BJ (cell line): ENCODE measurements at places on chromosomes 4 and X. TPM values are rescaled to one million over a fixed set of nuclear protein-coding genes. Genes with fewer than 3 reads are reported as not detected.

The FAM114A1 gene
- 184 and 222 TPM in 2 replicates for polyA plus RNA-seq

DNA sequence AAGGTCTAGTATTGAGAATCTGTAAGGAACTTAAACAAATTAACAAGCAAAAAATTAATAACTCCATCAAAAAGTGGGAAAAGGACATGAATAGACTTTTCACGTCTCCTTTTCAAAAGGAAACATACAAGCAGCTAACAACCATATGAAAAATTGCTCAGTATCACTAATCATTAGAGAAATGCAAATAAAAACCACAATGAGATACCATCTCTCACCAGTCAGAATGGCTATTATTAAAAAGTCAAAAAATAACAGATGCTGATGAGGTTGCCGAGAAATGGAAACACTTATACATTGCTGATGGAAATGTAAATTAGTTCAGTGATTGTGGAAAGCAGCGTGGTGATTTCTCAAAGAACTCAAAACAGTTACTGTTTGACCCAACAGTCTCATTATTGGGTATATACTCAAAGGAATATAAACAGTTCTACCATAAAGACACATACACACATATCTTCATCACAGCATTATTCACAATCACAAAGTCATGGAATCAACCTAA, 410.4 kb upstream of the SMIM31 start:
- no peak for DNase-seq

The DLG3 gene
- 9.8 and 14.3 TPM in 2 replicates for polyA plus RNA-seq

GRCh38 chr4:657834-658667, 16.0 kb downstream of the ATP5ME start:
- no peak for DNase-seq

DNA sequence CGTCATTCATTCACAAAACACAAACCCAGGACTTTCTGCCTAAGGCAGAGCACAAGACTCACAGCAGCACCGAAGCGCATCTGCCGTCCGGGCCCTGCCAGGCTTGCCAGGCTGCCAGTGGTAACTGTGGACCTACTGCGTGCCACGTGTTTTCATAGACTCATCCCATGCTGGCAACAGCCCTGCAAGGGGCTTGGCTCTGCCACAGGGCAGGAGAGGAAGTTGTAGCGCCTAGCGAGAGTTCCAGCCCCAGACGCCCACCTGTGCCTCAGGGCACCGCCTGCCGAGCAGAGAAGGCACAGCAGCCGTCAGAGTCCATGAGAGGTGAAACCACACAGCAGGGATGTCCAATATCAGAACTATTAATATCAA, 18.9 kb upstream of the MRFAP1 start:
- DNase-seq: no peak

The TMSB15B gene
- 4.7 and 6.6 TPM in 2 replicates for polyA plus RNA-seq

DNA sequence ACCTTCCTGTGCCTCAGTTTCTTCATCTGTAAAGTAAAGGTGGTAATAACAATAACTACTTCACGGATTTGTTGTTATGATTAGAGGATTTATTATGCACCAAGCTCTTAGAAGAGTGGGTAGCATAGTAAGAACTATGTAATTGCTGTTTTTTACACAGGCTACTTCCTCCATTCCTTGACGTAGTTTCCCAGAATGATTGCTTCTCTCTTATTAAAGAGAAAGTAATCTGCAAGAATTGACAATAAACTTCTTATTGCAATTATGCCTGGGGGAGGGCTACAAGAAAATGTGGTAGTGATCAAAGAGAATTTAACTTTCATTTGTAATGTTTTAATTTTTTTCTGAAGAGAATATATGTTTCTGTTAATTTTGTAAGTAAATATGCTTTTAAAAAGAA, 238.7 kb downstream of the GASK1B start:
- DNase-seq: no peak

The CAPN6 gene
- 0.01 TPM in 1 of 2 replicates, not detected in the other for polyA plus RNA-seq

GRCh38 chr4:84263415-84263814, 235.7 kb downstream of the NKX6-1 start:
- DNase-seq: no peak

GRCh38 chr4:98564852-98565251, 93.6 kb downstream of the TSPAN5 start:
- DNase-seq: no peak

The GAGE12F gene
- not detected in 2 replicates for polyA plus RNA-seq

DNA sequence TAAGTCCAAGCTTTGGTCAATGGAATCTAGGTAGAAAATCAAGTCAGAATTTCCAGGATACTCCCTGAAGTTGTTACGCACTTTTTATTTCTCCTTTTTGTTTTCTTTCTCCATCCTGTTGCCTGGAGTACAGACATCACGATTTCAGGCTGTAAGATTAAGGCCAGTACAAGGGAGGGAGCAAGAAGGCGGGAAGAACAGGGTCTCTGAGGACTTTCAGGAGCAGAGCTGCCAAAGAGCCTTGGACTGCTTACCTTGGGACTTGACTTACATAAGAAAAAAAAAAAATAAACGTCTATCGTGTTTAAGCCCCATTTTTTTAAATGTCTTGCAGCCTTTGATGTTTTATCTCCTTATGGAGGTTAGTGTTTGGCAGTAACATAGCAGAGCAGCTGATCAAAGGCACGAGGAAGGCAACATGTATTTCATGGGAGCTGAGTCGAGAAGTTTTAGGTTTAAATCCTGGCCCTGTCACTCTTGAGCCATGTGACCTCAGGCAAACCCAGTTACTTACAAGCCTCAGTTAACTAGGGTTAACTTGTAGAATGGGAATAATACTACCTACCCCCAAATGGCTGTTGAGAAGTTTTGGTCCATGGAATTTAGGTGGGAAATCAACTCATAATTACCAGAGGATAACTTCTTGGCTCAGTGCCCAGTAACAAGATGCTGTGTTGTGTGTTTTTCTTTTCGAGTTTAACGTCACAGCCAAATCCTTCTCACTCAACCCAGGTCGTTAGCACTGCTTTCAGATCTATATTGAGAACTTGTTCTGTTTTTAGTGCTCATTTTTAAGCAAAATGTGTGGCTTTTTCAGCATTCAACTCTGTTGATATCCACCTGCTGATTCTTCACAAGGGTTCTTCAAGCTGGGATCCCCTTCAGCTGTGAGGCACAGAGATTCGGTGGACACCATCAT, 106.8 kb downstream of the CLNK start:
- no peak for DNase-seq

- peak; percentile 46 for DNase-seq
Measured at GRCh38 chr4:53935780-53936179, 128.6 kb downstream of the CHIC2 start.

The MSX1 gene
- polyA plus RNA-seq: 4.4 and 6.9 TPM in 2 replicates

DNA sequence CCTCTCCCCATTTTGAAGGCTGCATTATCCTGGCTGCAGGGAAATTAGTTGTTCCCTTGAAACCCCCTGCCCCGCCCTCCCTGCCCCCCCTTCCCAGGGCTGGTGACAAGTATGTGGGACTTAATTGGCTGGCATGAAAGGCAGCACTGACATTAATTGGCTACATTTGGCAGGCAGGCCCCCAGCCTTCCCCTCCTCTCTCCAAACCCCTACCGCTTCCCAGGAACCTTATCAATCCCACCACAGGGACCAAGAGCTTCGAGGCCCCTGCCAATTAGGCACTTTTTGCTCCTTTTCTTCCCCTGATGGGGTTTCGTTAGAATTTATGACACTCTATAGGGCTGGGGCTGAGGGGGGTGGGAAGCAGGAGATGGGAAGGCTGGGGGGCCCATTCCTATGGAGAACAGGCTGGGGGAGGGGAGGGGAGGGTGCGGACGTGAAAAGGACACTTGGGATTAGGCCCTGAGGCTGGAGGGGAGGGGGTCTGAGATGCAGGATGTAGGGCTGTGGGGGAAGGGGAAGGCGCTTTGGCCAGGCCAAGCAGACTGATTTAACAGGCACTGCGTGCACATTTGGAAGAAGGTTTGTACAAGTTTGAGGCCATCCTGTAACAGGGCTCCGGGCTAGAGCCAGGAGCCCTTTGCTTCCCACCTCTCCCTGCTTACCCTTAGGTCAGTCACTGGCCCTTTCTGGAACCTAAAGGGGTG, 52.2 kb downstream of the EFNB1 start:
- no peak for DNase-seq

- DNase-seq: no peak
Measured at GRCh38 chr4:8035371-8035780, 95.7 kb upstream of the AFAP1 start.

The EFHC2 gene
- polyA plus RNA-seq: not detected in 2 replicates
